ENCODE measurements at places on chromosomes 7 and 10.

GRCh38 chr7:144747936-144748335, 87.9 kb downstream of the TPK1 start:
- DNase-seq, result peak; percentile 44

DNA sequence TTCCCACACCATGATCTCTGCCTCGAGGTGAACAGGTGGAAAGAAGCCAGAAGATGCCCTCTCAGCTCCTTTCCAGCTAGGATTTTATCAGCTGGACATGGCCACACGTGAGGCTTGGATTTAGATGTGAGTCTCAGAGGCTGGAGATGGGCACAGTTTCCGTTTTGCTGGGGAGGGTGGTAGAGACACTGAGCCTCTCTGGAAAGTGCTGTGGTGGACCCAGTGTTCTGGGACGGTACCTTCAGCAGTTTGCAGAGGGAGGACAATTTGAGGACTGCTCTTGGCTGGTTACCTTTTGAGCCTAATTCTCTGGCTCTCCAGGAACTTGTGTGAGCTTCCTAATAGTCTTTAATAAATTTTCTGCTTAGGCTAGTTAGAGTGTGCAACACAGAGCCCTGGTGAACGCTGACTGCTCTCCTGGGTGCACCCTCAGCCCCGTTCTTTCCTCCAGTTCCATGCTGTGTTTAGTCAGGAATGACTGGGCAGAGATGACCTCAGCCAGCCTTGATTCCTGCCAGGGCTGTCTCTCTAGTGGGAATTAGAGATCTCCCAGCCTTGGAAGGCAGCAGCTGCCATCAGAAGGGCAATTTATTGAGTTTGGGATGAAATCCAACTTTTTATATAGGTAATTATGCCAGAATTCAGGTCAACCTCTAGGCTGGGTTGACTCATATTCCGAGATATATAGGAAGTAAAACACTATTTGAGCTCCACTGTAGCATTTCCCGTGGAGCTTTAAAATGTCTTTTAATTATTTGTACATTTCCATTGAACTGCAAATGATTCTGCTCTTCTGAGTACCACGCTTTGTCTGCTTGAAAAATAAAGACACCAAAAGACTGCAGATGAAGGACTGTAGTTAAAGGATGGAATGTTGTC, 103.9 kb downstream of the GATA3 start:
- DNase-seq, result no peak

GRCh38 chr7:33769930-33770329, 135.4 kb upstream of the BMPER start:
- no peak for DNase-seq

DNA sequence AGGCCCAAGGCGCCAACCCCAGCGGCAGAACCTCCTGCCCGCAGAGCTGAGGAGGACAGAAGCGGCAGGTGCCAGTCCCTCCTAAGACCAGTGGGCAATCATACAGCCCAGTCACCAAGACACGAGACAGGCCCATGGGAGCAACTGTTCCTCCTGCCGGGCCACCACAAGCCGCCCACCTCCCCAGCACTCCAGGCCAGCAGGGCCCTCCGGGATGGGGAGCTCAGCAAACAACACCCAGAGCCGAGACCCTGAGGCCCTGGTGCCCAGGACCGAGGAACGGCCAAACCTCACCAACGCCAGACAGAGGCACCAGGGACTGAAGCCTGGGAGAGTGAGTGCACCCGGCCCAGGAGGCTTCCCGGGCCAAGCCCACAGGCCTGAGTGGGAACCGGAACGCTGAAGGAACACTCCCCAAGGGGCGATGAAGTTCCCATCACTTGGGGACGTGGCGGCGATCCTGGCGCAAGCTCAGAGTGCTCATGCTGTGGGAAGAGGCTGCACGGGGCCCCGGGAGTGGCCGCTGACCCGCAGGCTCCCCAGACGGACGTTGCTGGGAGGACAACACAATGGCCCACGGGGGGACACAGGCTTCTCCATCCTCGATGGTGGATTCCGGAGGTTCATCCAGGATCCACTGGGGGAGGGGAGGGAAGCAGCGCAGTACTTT, 35.1 kb downstream of the GPER1 start:
- DNase-seq, result no peak

DNA sequence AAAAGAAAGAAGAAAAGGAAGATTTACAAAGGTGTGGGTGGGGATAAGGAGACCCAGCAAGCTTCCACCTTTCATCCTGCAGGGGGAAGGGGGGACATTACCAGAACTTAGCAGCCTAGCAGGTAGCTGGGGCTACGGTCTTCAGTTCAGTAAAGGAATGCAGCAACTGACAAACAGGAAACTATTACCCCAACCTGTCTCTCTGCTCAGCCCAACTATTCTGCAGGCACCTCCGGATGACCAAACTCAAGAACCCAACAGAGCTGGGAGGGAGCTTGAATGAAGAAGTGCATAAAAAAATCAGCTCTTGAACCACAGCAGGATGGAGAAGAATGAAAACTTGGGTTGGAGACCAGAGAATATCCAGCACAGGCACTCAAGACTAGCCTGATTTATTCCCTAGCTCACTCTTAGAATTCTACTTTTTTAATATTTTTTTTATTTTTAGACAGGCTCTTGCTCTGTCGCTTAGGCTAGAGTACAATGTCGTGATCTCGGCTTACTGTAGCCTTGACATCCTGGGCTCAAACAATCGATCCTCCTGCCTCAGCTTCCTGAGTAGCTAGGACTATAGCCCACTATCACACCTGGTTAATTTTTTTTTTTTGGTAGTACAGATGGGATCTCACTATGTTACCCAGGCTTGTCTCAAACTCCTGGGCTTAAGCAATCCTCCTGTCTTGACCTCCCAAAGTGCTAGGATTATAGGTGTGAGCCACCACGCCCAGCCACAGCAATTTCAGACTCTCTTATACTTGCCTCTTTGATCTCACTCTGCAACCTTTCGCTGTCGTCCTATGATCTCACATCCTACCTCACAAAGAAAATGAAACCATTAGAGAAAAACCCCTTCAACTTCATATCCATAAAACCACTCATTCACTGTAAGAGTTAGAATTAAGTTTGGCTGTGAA, 18.5 kb upstream of the C10orf67 start:
- DNase-seq, result no peak

DNA sequence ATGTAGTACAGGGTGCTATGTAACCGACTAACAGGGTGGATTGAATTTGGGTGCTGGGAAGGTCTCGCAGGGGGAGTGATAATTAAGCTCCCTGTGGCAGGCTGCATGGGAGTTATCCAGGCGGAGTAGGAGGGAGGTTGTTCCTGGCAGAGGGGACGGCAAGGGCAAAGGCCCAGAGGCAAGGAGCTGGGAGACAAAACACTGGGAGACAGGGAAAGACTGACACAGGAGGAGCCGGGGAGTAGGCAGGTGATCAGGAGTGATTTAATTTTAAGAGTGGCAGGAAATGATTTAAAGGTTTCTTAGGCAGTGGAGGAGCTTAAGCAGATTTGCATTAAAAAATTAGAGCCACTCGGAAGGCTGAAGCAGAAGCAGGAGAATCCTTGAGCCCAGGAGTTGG, 40.7 kb upstream of the LEP start:
- no peak for DNase-seq

GRCh38 chr10:6699336-6699735, 119.3 kb upstream of the PRKCQ start:
- DNase-seq, result no peak

- DNase-seq, result no peak
These were observed 34.1 kb upstream of the NUB1 start for GRCh38 chr7:151307536-151307935.

GRCh38 chr7:42070068-42070467, 166.9 kb downstream of the GLI3 start:
- DNase-seq, result peak; percentile 77

- peak; percentile 41 for DNase-seq
These were observed 68.9 kb downstream of the MYOF start for GRCh38 chr10:93413252-93413689.

GRCh38 chr10:50992972-50993766, 81.1 kb upstream of the PRKG1 start:
- peak; percentile 80 for DNase-seq

DNA sequence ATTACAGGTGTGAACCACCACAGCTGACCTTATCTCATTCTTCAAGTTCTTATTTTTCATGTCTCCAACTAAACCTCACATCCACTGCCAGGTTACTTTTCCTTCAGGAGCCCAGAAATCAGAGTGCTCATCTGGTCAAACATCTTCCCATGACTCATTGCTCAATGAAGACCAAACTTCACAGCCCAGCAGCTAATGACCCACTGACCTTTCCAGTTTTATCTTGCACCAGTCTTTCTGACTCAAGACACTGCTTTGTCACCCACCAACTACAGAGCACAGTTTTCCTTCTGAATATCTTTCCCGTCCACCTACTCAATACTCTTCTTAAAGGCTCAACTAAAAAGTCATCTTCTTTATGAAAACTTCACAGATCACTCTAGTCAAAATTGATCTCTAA, 245.1 kb downstream of the CHCHD3 start:
- DNase-seq, result peak; percentile 61

DNA sequence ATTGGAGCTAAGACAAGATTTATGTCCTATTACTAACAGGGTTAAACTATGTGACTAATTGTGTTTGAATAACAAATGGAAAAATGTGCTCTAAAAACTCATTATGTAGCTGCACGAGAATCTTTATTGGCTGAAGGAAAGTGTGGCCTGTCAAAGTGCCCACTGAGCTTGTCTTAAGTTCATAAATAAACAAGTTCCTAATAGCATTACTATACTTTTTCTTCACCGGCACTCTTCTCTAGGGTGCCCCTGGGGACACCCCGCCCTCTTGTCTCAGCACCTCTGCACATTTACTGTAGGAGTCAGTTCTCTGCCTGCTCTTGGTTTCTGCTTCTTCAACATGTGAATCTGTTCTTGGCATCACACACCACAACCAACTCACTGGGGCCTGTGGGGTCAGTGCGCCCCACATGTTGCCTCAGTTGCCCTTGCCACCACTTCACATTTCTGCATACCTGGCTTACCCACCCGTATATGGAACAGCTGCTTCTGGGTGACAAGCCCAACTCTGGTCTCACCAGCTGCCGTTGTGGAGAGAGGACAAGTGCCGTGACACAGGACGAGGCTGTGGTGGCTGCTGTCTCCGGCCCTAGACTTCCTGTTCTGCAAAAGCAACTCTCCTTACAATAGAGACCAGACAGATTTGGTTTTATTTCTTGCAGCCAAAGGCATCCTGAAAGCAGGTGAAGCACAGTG, 96.3 kb upstream of the DDC start:
- no peak for DNase-seq

DNA sequence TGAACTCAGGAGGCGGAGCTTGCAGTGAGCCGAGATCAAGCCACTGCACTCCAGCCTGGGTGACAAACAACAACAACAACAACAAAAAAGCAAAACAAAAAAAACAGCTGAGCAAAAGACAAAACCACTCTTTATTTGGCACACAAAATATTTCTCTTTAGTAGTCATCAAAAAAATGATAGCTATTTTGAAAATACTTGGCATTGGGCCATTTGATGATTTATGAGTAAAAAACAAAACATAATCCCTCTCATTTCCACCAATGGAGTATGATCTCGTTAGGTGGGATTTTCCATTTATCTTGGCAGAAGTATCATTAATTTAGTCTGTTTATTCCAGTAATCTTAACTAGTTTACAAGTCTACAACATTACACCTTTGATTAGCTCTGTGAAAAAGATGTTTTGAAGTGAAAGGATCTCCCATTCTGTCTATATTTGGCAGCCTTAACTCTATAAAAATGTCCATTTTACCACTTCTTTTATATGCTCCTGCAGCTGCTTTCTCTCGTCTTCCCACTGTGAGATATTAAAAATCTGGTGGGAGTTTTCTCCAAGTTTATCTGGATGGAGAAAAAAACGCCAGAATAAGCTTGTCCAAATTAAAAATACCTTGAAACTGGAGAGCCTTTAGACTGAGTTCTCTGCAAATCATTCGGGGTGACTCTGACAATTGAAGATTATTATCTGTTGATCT, 58.8 kb upstream of the AGMO start:
- peak; percentile 20 for DNase-seq

- peak; percentile 49 for DNase-seq
These were observed 27.8 kb downstream of the ZNF33A start for GRCh38 chr10:38038107-38038931.

- no peak for DNase-seq
These were observed 42.0 kb downstream of the PWWP2B start for GRCh38 chr10:132439025-132439388.

DNA sequence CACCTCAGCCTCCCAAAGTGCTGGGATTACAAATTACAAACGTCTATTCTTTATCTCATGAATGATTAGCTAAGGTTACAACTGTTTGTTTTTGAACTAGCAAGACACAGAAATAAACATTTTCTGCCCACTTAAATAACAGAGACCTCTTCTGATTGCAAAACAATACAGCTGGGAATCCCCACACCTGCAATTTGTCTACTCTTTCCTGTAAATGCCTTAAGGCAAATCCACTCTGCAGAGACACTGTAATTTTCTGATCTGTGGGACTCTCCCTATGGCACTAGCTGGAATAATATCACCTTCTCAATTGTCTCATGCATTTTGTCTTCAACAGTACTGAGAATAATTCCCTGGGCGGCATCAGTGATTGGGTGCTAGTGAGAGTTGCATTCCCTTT, 149.3 kb upstream of the FAM3C start:
- DNase-seq, result peak; percentile 28
